Activated CD4-positive, alpha-beta T cell treated with anti-CD3 and anti-CD28 coated beads, Interleukin-2, amount 50 U/mL, for 4 hours (primary cell): ENCODE measurements at places on chromosomes 4 and X.

- no peak for DNase-seq
Measured at GRCh38 chr4:103692615-103693014, 27.2 kb downstream of the TACR3 start.

DNA sequence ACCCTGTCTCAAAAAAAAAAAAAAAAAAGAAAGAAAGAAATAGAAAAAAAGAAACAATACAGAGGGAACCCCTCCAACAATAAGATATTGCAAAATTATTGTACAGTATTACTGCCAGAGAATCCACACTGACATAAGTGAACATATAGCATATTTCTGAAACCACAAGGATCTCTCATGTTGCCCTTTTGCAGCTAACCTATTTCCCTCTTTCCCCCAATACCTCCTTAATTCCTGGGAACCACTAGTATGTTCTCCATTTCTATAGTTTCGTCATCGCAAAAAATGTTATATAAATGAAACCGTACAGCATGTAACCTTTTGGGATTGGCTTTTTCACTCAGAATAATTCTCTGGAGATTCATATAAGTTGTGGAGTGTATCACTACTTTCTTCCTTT lies 20.0 kb upstream of the BMP2K start:
- no peak for DNase-seq

DNA sequence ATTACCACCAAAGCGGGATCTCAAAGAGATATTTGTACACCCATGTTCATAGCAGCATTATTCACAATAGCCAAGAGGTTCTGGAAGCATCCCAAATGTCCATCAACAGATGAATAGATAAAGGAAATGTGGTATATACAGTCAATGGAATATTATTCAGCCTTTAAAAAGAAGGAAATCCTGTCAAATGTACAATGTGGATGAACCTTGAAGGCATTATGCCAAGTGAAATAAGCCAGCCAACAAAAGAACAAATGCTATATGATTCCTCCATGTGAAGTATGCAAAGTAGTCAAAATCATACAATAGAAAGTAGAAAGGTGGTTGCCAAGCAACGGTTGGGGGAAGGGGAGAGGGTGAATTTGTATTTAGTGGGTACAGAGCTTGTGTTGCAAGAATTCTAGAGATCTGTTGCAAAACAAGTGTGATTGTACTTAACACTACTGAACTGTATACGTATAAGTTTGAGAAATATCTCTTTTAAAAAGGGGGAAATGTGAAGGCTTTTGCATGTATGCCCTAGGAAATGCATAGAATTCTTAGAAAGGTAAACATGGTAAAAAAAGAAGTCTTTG lies 5.0 kb upstream of the ZRSR2 start:
- no peak for DNase-seq

DNA sequence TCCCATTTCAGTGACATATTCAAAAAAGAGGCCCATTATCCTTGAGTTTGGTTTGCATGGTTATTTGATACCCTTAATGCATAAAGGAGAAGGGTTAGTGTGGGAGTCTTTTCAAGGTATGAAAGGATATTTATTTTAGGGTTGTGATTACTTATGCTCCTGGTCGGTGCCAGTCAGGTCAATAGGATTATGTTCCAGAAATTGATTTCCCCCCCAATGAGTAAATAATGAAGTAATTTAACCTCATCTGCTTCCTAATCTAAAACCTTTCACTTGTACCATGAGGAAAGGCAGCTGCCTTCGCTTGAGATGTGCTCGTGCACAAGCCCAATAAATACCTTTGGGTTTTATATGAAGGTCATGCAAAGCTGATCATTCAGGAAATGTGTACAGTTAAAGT lies 55.0 kb upstream of the NR0B1 start:
- DNase-seq: no peak

DNA sequence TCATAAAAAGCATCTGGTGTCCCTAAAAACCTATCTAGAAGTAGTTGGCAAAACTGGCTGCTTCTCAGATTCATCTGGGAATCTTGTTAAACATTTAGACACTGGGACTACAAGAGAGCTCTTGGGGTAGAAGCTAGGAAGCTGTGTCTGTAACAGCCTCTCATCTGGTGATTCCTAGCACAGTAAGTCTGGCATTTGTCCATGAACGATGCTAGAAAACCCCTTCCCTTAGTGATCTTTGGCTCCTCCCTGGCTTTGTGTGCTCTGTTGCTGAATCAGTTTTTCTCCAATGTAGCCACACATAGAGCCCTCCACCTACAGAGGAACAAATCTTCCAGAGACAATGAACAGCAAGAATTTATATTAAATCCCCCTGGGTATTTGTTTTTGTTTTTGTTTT lies 951.7 kb upstream of the LCORL start:
- DNase-seq: no peak

GRCh38 chrX:10415306-10416001 lies 204.9 kb downstream of the MID1 start:
- no peak for DNase-seq

DNA sequence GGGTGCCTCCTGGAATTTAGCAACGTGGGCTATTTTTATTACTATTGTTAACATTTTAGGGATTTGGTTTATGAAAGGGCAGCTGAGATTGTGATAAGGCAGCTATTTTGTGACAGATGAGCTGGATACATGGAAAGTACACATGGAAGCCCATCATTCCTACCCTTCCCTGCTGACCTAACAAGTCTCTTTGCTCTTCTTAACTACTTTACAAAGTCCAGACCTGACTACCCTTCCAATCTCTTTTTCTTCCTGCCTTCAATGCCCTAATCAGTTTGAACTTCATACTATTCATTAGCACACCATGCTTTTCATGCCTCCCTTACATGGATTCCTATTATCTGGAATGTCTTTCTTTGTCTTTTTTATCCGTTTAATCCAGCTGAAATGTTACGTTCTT lies 9.4 kb upstream of the AFP start:
- no peak for DNase-seq

GRCh38 chr4:47598896-47599295 lies 113.8 kb downstream of the ATP10D start:
- DNase-seq: no peak

DNA sequence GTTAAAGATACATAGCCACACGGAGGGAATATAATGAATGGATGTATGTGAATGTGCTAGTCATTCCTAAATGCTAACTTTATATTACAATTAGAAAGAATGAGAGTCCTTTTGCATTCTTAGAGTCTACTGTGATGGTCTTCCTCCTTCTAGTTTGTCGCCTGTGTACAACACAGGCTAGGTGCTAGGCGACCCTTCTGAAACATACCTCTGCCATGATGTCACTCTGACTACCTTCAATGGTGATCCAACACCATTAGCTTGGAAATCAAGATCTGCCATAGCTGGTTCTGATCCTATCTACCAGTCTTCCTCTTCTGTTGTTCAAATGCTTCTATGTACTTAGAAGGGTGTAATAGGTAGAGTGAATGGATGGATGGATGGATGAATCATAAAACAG lies 151.2 kb downstream of the MGST2 start:
- no peak for DNase-seq

DNA sequence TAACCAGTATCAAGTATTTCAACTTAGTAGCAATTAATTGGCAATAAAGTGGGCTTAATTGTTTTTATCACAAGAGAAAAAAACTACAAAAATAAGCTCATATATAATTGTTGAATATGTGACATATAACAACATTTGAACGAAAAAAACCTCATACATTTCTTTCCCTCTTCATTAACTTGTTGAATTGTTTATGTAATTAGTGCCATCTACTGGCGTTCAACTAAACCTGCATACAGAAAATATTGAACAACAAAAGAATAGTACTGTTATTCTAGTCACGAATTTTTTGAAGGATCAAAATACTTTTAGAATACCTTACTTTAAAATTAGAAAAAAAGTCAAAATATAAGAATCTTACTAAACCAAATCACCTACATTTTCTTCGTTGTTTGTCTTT lies 586.5 kb upstream of the FTHL17 start:
- no peak for DNase-seq

DNA sequence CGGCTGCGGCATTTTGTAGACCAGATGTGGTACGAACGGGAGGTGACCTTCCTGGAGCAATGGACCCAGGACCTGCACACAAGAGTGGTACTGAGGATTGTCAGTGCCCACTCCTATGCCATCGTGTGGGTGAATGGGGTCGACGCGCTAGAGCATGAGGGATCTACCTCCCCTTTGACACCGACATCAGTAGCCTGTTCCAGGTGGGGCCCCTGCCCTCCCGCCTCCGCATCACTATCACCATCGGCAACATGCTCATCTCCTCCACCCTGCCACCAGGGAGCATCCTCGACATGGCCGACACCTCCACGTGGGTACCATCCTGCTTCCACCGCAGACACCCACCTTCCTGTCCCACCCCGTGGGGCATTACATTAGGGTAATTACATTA lies 46.2 kb downstream of the SMARCA5 start:
- DNase-seq: peak; percentile 31

GRCh38 chr4:158729716-158730559 lies 6.7 kb upstream of the PPID start:
- DNase-seq: peak; percentile 34

DNA sequence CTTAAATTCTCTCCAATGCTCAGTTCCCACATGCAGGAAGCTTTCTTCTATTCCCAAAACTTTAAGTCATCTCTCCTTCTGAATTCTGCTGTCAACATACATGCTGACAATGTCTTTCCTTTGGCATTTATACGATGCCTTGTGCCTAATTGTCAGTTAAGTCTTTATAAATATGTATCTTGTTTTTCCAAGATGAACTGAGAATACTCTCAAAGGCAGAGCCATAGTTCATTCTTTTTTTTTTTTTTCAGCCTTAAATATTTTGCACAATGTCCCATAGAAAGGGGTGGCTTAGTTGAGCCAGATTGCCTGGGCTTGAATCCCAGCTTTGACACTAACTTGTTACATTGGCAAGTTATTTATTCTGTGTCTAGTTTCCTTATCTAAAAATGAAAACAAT lies 210.6 kb downstream of the QDPR start:
- DNase-seq: no peak

GRCh38 chrX:41664375-41664901 lies 24.3 kb upstream of the GPR34 start:
- DNase-seq: no peak

GRCh38 chr4:117324851-117325491 lies 239.6 kb upstream of the TRAM1L1 start:
- no peak for DNase-seq

DNA sequence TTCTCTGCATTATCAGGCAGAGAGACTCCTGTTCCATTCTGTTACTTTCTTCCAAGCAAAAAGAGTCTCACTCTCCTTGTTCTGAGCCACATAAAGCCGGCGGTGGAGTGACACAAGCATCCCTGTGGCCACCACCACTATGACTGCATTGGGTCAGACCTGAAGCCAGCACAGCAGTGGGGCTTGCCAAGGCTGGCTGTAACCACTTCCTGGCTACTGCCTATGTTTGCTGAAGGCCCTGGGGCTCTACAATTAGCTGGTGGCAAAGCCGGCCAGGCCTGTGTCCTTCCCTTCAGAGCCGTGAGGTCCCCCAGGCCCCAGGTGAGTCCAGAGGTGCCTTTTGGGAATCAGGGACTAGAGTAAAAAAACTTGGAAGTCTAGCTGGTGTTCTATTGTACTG lies 31.8 kb downstream of the PLAC8 start:
- DNase-seq: no peak

GRCh38 chrX:57445832-57446231 lies 146.0 kb upstream of the ZXDB start:
- no peak for DNase-seq

DNA sequence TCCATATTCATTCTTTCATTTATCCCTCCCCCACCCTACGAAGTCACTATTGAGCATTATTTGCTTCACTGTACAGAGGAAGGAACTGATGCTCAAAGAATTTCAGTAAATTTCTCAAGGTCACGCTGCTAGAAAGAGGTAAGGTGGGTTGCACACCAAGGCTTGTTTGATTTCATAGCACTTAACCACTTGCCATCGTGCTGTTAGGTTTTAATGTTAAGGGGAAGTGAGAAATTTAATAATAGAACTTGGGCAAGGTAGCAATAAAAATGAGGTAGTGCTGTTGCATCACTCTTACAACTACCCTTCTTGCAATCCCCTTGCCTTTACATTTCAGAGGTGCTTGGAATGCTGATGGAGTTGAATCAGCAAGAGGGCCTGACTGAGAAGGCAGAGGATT lies 343.1 kb downstream of the MID1IP1 start:
- DNase-seq: no peak

GRCh38 chr4:116217781-116218180 lies 867.6 kb downstream of the TRAM1L1 start:
- DNase-seq: no peak

- no peak for DNase-seq
Measured at GRCh38 chr4:69754926-69755580, 5.4 kb downstream of the SULT1B1 start.

- DNase-seq: no peak
Measured at GRCh38 chr4:189202869-189203271, 737.8 kb upstream of the FRG1 start.

DNA sequence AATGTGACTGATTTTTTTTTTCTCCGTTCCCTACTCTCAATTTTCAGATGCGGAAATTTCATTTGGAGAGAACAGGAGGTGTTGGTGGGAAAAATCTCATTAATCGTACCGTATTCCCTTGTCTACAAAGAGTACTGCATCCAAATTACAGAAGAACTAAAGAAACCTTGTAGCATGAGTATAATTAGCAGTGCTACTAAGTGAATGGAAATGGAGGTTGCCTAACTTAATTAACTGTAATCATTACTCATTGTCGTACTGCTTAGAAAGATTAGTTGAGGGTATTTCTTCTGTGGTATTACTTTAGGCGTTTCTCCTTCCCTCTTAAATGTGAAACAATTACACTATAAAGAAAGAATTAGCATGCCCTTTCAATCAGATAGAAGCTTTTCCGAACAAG lies 81.7 kb downstream of the DMD start:
- no peak for DNase-seq

GRCh38 chrX:54561622-54562021 lies 31.6 kb downstream of the GNL3L start:
- no peak for DNase-seq

DNA sequence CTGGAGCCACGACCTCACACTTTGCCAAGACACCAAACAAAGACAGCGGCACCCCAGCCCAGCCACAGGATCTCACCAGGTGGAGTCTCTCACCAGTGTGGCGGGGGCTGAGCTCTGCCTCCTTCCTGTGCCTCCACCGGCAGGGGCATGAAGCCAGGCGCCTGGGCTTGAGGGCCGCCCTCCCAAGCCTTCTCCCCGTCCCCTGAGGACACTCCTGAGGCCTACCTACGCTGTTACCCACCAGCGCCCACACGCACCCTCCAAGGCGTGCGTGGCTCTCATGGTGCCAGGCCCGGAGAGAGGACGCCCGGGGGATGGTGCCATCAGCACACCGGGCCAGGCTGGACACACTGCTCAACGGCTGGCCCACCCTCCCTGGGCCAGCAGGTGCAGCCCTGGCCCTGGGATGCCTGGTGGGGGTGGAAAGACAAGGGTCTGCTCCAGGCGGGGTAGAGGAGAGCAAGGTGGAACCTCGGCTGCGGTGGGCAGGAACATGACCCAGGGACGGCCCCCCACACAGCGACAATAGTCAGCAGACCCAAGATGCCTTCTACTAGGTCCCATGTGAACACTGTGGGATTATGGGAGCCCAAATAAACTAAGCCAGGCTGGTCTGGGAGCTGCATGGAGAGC lies 22.1 kb downstream of the NELFA start:
- DNase-seq: no peak

GRCh38 chrX:15815779-15816437 lies 25.6 kb downstream of the ZRSR2 start:
- peak; percentile 6 for DNase-seq

- DNase-seq: peak; percentile 8
Measured at GRCh38 chrX:49919617-49920016, 2.8 kb upstream of the CLCN5 start.
